ENCODE measurements at places on chromosomes 16 and 17.

DNA sequence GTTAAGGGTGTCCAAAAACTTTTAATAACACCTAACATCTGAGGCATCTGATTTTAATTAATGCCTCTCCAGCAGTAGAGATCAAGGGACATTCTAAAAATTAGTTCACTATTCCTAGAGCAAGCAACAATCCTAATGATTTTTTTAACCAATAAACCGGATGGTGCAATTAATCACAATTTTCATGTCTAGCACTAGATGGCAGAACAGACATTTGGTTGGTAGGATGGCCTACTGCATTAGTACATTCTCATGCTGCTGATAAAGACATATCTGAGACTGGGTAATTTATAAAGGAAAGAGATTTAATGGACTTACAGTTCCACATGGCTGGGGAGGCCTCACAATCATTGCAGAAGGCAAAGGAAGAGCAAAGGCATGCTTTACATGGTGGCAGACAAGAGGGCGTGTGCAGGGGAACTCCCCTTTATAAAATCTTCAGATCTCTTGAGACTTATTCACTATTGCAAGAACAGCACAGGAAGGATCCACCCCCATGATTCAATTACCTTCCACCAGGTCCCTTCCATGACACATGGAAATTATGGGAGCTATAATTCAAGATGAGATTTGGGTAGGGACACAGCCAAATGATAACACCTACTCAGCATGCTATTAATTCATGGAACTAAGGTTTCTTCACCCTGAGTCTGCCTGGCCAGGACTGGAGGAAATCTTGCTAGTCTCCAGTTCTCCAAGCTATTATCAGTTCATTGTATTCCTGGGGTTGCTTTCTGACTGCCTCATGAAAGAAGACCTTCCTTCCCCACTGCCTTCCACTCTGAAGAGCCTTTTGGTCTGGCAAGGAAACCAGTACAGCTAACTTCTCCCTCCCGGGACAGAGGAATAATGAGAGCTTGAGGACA lies 24.8 kb downstream of the HS3ST3A1 start:
- no peak for DNase-seq

DNA sequence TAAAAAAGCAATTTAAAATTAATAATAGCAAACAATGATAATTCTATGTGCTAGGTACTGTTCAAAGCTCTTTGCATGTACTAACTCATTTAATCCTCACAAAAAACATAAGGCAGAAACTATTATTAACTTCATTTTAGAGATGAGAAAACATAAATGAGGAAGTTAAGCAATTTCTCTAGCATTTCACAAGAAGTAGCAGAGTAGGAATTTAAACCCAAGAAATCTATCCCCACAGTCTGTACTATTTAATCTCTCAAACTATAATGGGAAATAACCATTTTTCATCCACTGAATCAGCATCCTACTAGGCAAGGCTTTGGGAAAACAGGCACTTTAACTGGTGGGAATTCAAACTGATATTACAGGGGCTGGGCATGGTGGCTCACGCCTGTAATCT lies 42.2 kb upstream of the INTS2 start:
- no peak for DNase-seq

- no peak for DNase-seq
Observed at GRCh38 chr17:30922235-30923030, 688 bp downstream of the ADAP2 start.

DNA sequence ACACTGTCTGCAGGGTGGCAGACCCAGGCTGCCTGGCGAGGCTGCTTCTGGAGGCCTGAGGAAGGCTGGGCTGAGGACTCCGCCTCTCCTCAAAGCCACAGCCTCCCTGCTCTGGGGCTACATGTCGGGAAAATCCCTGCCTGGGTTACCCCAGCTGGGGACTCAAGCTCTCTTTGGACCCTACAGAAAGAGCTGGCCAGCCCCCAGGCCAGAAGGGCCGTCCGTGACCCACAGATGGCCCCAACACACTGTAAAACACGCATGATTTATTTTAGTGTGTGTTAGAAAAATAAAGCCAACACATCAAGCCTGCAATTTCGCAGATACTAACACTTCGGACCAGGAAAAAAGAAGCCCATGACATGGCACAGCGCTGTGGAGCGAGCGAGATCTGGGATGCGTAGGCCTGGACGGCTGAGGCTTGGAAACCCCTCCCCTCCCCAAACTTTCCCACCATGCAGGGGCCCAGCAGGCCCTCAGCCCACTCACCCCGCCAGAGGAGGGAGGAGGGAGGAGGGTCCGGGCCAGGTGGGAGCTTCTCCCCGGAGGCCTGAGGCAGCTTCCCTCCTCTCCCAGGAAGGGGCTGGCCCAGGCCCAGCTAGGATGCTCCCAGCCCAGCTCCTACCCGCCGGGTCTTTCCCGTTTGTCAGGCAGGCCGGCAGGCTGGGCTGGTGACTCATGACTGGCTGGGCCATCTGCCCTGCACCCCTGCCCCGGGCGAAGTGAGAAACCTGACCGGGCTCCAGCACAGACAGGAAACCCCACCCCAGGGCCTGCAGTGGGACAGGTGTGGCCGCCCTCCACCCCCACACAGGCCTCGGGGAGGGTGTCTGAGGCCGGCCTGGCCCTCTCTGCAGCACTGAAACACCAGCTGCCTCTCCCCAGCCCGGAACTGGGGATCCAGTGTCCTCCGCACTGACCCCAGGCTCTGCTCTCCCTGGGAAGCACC lies 34.1 kb upstream of the SLC38A10 start:
- no peak for DNase-seq

GRCh38 chr16:75196836-75197235 lies 10.1 kb downstream of the CTRB2 start:
- DNase-seq: no peak

GRCh38 chr16:16042076-16042475 lies 92.7 kb downstream of the ABCC1 start:
- DNase-seq: no peak

DNA sequence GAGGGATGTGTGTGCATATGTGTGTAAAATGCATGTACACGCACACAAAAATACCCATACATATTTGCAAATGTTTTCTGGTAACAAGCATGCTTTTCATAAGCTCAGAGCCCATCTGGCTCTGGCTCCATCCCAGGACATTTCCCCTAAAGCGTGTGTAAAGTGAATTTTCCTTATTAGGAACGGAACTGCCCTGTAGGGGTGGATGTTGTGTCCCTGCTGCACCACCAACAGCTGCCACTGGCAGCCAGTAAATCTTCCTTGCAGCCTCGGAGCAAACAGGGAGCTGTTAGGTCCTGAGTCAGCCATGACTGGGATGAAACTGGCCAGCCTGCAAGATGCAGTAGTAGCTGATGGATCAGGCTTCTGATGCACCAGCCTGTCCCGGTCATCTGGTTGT lies 393.5 kb downstream of the UTP18 start:
- DNase-seq: no peak

DNA sequence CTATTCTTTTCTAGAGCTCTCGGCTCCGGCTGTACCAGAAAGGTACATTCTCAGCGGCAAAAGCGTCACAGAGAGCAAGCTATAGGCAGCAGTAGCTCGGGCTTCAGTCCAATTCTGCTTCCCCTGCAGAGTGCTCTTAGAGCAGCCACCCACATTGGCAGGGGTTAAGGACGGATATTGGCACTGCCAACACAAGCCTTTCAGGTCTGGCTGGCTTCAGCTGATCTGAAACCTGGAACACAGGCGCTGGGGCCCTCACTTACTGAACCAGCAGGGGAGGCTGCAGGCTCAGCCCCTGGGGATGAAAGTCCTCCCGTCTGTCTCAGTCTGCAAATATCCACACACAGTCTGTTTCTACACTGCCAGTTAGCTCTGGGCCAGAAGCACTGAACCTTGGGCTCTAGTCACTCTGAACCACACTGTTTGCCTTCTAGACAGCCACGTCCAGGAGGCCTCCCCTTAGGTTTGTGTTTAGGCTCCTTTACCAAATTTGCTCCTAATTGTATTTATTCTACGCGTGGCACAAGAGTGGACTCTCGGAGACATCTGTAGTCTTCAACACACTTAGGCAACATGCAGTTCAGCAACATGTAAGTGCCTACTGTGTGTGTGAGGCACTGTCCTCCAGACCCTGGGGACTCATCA lies 40.1 kb downstream of the HIC1 start:
- no peak for DNase-seq

GRCh38 chr16:31179219-31179746 lies 656 bp upstream of the FUS start:
- no peak for DNase-seq

- DNase-seq: no peak
Observed at GRCh38 chr16:23236983-23237382, 54.4 kb downstream of the SCNN1G start.

DNA sequence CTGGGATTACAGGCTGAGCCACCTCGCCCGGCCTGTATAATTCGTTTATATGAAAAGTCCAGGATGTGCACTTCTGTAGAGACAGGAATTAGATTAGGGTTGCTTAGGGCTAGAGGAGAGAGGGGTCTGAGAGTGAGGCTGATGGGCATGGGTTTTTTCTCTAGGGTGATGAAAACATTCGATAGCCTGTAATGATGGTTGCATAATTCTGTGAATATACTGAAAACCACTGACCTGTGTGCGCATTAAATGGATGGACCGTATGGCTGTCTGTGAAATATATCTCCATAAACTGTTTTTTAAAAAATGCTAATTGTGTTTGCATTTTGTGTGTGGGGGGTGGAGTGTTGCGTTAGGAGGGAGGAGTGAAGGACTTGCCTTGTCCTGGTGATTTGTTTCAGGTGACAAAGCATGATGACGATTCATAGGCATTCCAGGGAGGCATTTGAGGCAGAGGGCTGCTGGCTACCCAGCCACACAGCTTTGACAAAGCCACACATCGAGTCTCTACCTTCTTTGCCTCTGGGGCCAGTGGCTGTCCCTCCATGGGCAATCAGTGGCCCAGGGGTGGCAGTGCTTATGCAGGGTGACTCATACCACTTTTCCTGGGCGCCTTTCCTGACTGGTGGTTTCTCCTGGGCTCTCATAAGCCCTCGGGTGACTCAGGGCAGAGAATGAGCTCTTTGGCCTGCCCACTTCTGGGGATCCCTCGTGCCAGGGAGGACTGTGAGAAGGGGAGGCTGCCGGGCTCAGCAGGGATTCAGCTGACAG lies 148.5 kb upstream of the WSCD1 start:
- DNase-seq: no peak

GRCh38 chr17:2874189-2874686 lies 78.0 kb downstream of the RAP1GAP2 start:
- no peak for DNase-seq

GRCh38 chr17:67035131-67036083 lies 8.9 kb upstream of the CACNG1 start:
- no peak for DNase-seq

DNA sequence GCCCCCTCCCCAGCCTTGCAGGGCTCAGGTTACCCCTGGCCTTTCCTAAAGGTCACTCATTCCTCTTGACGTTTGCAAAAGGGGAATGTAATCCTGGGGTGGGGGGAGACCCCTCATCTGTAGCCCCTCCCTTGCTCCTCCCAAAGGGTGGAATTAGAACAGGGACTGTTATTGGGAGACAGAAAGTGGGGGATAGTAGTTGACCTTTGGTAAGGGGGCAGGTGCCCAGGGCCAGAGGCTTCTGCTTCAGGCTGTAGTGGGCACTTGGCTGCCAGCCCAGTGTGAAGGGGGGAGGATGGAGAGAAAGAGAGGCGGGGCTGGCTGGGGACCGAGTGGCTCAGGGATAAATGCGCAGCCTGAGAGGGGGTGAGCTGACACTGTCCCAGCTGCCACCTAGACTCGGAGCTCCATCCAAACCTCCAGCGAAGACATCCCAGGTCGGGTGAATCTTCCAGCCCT lies at the start of gene ENO3:
Gene ENO3, plus strand, starts transcription at position 374 of the 459 bp plus-strand sequence. CDS start 711 bp downstream, outside the sequence.
- DNase-seq: no peak

DNA sequence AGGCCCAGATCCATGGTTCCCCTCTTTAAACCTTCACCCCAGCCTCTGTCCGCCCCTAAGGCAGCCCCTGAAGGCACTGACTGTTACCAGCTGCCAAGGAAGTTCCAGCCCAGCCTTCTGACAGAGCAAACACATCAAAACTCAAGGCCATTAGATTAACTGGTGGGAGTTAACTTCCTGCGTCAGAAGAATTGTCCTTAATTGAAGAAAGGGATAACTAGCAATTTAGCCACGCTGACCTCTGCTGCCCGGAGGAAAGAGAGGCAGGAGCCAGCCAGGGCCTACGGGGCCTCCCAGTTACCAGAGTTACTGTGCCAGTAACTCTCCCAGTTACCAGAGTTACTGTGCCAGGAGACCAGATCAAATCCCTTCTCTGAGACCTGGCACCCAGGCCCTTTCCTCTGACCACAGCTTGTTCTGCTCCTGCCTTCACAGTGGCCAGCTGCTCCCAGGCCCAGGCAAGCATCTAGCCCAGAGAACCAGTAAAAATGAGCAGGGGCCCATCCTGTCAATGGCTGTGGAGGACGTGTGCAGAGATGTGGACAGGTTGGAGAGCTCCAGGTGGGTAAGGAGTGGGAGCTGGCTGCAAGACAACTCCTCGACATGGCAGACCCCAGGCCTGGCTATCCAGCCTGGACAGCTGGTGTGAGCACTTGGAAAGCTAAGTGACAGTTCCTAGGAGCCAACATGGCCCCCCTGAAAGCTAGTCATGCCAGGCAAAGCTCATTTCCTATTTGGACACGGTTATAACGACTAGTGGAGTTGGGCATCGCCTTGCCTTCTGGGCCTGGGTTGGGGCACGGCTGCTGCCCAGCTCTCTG lies 2.8 kb upstream of the PITPNM3 start:
- no peak for DNase-seq

- no peak for DNase-seq
Observed at GRCh38 chr16:26051063-26051462, 359.3 kb downstream of the HS3ST4 start.

DNA sequence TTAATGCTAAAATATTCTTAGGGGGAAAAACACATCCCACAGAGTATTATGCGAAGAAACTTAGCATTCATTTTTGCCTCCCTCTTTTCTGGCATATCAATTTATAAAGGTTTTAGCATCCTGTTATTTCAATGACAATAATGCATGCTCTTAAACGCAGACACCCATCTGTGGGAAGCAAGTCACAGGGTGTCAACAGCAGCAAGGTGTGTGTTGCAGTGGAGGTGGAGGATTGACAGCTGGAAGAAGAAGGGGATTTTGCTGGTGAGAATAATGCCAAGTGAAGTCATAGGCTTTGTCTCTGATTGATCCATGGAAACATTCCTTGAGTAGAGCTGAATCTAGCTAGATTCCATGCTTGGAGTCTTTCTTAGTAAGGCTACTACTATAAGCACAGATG lies 498.1 kb downstream of the NPIPA7 start:
- no peak for DNase-seq

Data from stimulated activated CD8-positive, alpha-beta memory T cell treated with anti-CD3 and anti-CD28 coated beads, Interleukin-4, amount 100 ng/mL, for 1 hour (primary cell).